ENCODE measurements at places on chromosomes 11 and 22.

- DNase-seq: no peak
These were observed 38.5 kb upstream of the PPARA start for GRCh38 chr22:46111645-46112306.

DNA sequence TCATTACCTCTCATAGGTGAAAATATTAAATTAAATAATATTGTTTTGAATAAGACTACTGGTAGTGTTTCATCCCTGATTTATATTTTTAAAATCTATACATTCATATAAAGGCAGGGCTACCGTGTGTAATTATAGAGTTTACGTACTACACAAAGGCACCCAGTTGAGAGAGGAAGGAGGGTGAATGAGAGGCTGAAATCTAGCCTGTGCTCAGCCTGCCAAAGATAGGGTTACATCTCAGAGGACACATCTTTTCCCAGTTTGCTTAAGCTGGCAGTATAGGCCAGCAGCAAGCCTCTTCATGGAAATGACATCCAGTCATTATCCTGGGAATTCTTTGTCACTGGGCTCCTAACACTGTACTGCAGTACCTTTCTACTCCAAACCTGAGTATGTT lies 7.5 kb upstream of the B3GNT6 start:
- DNase-seq: no peak

DNA sequence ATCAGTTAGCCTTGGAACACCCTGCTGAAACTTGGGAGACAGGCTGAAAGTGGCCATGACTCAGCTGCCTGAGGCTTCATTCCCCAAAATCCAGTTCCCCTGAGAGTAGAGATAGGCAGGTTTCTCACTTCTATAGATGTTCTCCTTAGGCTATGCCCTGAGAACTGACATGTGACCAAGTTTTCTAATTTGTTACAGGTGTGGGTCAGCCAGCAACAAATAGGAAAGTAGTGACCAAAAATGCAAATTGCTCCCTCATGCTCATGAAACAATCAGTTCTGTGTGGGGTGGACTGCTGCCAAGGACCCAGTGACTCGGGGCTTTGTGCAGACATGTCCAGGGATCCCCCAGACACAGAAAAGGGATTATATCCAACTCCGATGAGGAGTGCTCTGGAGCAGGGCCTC lies 7.3 kb upstream of the CCDC15 start:
- DNase-seq: no peak

GRCh38 chr11:16859651-16860050 lies 121.2 kb downstream of the C11orf58 start:
- no peak for DNase-seq

- no peak for DNase-seq
These were observed 176.3 kb upstream of the MTNR1B start for GRCh38 chr11:92793189-92793588.
